ENCODE measurements at places on chromosomes 4 and X.

GRCh38 chrX:43590150-43590549 is 65.9 kb upstream of the MAOA start:
- no peak for DNase-seq

DNA sequence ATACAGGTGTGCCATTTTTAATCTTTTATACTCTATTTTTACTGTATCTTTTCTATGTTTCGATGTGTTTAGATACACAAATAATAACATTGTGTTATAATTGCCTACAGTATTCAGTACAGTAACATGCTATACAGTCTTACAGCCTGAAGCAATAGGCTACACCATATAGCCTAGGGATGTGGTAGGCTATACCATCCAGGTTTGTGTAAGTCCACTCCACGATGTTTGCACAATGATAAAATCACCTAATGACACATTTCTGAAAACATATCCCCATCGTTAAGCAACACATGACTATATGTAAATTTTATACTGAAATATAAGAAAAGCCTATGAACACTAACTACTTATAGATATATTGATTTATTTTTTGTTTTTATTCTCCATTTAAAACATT is 48.9 kb upstream of the EXOC1L start:
- no peak for DNase-seq

DNA sequence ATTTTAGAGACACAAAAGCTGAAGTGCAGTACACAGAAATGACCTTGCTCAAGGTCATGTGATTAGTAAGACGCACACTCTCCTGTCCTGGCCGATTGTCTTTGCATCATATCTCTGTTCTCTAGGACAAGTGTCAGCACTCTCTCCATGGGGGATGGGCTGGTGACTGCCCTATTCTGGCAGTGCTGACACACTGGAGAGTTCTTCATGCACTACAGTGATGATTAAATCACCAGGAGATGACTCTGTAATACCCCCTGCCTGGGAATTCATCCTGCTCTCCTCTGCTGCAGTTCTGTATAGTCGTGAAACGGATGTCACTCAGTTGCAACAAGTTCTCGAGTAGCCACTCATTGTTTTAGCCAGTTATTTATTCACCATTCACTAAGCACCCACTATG is 5.3 kb upstream of the SHISA3 start:
- DNase-seq = no peak

- no peak for DNase-seq
Measured at GRCh38 chr4:53281438-53281837, 84.4 kb downstream of the SCFD2 start.

- no peak for DNase-seq
Measured at GRCh38 chr4:88017516-88018297, 10.3 kb downstream of the PKD2 start.

DNA sequence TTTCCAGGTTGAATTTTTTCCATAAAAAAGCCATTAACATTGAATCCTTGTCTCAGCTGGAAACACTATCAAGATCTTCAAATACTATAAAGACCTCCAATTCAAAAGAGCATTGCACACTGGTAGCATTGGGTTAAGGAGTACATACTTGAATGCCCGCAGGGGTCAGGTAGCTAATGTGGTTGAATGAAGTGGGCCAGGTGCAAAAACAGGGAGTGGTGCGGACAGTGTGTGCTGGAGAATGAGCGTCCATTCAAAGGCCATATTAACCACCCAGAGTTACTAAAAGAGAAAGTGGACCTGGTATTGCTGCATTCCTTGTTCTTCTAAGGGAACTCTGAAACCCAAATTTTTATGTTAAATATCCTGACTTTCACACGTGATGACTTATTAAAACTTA is 91.6 kb downstream of the NYX start:
- DNase-seq = no peak

- no peak for DNase-seq
Measured at GRCh38 chr4:159343116-159343515, 240.2 kb downstream of the RAPGEF2 start.

DNA sequence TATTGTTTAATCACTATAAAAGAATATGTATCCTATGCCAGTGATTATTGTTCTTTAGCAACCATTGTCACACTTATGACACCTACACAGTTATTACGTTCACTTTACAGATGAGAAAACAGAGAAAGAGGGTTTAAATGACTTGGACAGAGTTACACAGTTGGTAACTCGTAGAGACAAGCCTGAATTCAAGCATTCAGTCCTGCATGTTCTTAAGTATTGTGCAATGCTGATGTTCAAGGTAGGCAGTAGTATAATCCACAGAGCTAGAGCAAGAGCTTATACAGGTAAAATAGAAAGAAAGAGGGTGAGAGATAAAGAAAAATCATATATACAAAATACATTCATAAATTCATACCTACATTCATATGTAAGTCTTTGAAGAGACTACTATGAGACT is 249.8 kb upstream of the ANXA10 start:
- DNase-seq = no peak

GRCh38 chrX:109844986-109845385 is 111.9 kb upstream of the ACSL4 start:
- DNase-seq = no peak

DNA sequence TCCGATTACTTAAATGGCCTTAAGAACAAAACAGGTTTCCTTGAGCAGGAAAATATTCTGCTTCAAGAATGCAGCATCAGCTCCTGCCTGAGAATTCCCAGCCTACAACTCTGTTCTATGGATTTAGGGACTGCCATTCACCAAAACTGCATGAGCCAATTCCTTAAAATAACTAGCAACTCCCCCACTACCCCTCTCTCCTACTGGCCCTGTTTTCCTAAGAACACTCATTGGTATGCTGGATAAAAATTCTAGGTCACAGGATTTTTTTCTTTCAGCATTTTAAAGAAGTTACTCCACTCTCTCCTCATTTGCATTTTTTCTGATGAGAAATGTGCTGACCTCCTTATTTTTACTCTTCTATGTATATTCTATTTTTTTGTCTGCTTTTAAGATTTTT is 347.1 kb downstream of the IDS start:
- no peak for DNase-seq

GRCh38 chr4:113170805-113171468 is 121.5 kb downstream of the ANK2 start:
- DNase-seq = no peak

- no peak for DNase-seq
Measured at GRCh38 chr4:173314715-173315114, 19.4 kb downstream of the HMGB2 start.

DNA sequence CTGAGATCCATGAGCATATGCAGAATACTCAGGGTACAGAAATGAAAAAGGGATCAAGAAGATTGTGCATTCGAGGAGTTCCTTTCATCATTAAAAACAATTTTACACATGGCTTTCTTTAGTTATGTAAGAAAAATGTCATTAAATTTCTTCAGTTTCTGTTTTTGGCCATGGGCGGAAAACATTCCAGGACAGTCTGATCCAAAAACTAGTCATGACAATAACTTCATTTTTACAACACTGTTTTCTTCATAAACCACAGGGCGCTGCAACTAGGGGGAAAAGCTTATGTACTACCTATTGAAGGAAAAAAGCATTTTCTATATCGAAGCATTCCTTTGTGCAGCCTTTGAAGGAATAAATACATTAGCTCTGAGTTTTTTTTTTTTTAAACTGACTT is 28.2 kb downstream of the IL13RA1 start:
- no peak for DNase-seq

DNA sequence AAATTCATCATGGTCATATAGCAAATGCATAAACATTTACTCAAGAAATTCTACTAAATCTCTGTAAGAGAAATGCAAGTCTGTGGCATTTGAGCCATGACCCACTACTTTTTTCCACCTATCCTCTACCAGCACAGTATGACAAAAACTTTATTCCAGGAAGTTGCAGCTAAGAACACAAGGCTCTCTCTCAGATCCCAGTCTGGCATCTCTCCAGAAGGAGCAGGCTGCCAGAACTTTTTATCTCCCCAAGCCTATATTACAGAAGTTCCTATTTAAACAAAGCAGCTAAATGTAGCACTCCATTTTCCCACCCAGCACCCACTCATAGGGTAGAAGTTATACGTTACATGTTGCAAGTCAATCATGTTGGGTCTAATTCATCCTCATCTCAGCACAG is 49.3 kb upstream of the EPGN start:
- DNase-seq = no peak

DNA sequence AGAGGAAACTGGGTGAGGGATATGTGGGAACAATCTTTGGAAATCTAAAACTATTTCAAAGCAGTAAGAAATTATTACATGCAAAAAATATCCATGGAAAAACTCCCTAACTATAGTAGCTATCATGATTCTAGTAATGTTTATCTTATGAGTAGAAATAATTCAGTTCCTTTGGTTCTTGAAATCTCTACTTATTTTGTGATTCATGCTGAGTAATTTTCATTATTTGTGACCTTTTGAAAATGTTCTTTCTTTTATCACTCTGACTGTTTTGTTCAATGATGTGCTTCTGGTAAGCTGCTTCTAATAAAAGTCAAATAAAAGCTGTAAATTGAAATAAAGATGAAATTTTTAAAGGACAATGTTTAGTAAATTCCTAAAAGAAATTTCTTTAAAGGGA is 40.4 kb upstream of the MAGEB10 start:
- no peak for DNase-seq

GRCh38 chr4:23245203-23245832 is 552.6 kb downstream of the GBA3 start:
- DNase-seq = no peak

DNA sequence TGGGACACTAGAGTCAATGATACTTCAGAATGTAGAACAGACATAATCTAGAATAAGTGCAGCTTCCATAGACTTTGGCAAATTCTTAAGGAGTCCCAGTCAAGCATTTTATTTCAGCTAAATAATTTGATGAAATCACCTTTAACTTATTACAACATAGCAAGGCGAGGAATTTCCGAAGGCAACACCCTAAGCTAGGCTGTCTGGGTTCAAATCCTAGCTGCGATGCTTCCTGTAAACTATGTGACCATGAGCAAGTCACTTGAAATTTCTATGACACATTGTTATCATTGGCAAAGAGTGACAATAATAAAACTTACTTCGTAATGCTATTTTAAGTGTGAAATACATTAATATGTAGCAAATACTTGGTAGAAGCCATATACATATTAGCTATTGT is 679.1 kb downstream of the DMD start:
- no peak for DNase-seq

DNA sequence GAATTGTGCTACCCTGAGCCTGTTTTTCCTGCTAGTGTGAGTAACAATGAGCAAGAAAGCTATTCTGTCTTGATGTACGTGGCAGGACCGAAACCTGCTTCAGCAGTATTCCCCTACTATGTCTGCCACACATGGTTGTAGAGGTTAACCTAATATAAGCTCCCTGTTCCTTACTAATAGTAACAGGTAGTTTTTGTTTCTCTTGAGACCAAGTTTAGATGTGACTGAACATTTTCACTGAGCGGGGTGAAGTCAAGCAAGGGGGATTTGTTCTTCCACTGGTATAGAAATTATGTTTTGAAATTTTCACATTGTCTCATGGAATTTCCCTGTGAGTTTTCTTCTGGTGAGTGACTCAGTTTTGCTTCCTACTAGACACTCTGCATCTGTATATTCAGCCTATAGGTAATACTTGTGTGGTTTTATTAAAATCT is 37.3 kb downstream of the RRAGB start:
- DNase-seq = no peak

DNA sequence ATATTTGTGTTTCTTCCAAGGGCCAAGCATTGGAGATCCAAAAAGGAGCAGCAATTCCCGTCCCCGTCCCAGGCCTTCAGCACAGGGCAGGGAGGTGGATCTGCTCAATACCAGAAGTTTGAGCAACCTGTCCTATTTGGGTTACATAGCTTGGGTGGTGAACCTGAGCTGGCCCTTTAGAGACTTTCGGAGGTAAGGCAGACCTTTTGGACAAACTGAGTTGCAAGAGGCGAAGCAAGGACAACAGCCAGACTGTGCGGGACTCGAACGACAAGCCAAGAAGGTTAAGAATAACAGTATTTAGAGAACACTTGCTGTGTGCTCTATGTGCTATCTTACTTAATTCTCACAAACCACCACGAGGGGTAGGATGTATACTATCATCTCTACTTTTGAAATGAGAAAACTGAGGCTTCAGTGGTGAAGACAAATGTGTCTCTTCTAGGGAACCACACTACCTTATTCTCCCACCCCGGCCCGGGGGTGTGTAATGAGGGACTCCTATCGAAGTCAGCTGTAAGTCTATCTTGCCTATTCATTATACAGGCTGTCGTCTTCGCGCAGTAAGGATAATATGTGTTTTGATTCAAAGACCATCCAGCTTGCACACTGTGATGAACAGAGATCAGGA is 1.3 kb downstream of the NOP14 start:
- DNase-seq = peak; percentile 23

DNA sequence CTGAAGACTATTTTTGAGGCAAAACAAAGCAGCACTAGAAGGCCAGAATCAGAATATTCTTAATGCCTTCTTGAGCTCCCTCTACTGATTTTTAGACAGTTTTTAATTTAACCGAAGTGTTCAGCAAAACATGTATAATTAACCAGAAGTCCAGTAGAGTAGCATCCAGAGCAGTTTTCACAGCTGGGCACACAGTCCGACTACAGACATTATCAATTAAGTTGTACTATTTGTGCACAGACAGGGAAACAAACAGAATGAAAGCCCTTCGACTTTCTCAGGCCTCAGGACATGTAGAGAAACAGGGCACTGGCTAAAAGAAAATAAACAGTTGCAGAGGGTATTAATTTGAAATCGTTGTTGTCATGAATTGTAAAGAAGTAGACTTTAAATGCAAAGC is 11.9 kb downstream of the FSTL5 start:
- DNase-seq = no peak

- DNase-seq = no peak
Measured at GRCh38 chrX:20829665-20830491, 544.3 kb upstream of the CNKSR2 start.

GRCh38 chr4:139282065-139282720 is 2.2 kb upstream of the MGARP start:
- DNase-seq = no peak

DNA sequence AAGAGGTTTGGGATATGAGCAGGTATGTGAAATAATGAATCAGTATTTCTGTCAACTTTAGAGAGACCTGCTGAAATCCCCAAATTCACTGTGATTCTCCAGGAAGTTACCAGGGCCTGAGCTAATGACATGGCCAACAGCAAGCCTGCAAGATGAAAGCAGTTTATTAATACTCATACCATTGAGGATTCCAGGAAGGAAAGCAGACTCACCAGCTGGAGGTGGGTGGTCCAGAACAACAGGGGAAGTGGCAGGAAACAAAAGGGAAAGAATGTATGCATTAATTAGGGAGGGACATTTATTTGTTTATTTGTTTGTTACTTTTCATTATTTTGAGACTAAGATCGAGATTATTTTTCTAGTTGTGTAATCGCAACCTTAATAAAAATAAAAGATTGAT is 196.6 kb upstream of the AGA start:
- DNase-seq = no peak

Data from neuronal stem cell (in vitro differentiated cells).